EH (cell line): ENCODE measurements at places on chromosomes 2 and 18.

GRCh38 chr18:76881744-76882143, 59.4 kb downstream of the ZNF236 start:
- DNase-seq = no peak

GRCh38 chr2:28930205-28930604, 35.7 kb downstream of the WDR43 start:
- no peak for DNase-seq

- DNase-seq = peak; percentile 83
These were observed 77.0 kb upstream of the SERTAD2 start for GRCh38 chr2:64730551-64731262.

GRCh38 chr18:48326901-48327675, 82.1 kb downstream of the ZBTB7C start:
- peak; percentile 59 for DNase-seq
